ENCODE measurements at places on chromosomes 2 and 18. TPM values are rescaled to one million over a fixed set of nuclear protein-coding genes. Genes with fewer than 3 reads are reported as not detected.

The FBXO15 gene
- 4.2 TPM for total RNA-seq

The IL36B gene
- total RNA-seq: not detected

The RBKS gene
- total RNA-seq: 2.2 TPM

The NT5DC4 gene
- total RNA-seq: 0.53 TPM

The UGT1A7 gene
- not detected for total RNA-seq

The GULP1 gene
- total RNA-seq: 27.6 TPM

The SULT1C2 gene
- 1.2 TPM for total RNA-seq

The TGFA gene
- 8.2 TPM for total RNA-seq

The COL4A4 gene
- total RNA-seq: 24.3 TPM

The AGXT gene
- not detected for total RNA-seq

The CAPG gene
- 555 TPM for total RNA-seq

The G6PC2 gene
- total RNA-seq: not detected

The MDH1B gene
- total RNA-seq: 3.3 TPM

The ADD2 gene
- total RNA-seq: 2.1 TPM

The CEBPZOS gene
- total RNA-seq: 38.5 TPM

The UPP2 gene
- not detected for total RNA-seq

The TCF23 gene
- total RNA-seq: 1.2 TPM

The GNLY gene
- 21.5 TPM for total RNA-seq

The COL3A1 gene
- total RNA-seq: 187 TPM

The TFCP2L1 gene
- 19.2 TPM for total RNA-seq

The ALLC gene
- not detected for total RNA-seq

The CIB4 gene
- not detected for total RNA-seq

The ZSCAN30 gene
- 18.8 TPM for total RNA-seq

The REG3G gene
- not detected for total RNA-seq

The ANKRD62 gene
- total RNA-seq: 0.27 TPM

The HNMT gene
- total RNA-seq: 99.3 TPM

The RIT2 gene
- not detected for total RNA-seq

The GPR17 gene
- 0.18 TPM for total RNA-seq

The FOXD4L1 gene
- 0.62 TPM for total RNA-seq

The RAMP1 gene
- total RNA-seq: 5.1 TPM

The PLCD4 gene
- total RNA-seq: 1.1 TPM

The DNAJC5G gene
- not detected for total RNA-seq

The GPR75 gene
- 3.2 TPM for total RNA-seq

The APOB gene
- total RNA-seq: 0.53 TPM
